Hematopoietic multipotent progenitor cell treated with erythropoietin and hydrocortisone succinate and interleukin-3 and kit ligand, for 4 days (in vitro differentiated cells): ENCODE measurements at places on chromosomes 4 and X.
A peak's percentile ranks its signal among the peaks of the same experiment; 100 is the strongest.

DNA sequence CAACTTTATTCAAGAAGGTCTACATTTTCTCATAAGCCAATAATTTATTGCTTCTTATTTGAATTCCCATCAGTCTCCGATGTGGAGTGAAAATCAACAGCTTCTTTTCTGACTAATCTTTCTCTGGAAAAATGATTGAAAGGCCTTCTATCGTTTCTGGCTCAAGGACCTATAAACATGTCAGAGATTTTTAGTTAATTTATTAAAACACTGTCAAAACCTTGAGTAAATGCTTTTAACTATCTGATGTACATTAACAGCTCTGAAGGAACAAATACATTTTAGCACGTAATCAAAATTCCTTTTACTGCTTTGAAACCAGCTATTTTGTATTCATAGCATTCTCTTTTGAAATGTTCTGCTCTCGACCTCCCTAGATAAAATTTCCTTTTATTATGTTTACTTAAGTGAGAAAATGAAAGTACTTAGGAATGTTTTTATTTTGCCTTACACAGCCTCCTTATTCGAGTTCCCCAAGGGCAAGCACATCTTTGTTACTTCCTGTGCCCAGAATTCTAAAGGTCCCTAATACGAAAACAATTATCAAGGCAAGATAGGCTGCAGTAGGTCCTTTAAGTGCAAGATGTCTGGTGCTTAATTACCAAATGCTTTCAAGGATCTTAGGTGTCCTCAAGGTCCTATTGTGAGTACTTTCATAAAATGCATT, 3.1 kb upstream of the ZFX start:
- DNase-seq: peak; percentile 43

- no peak for DNase-seq
These were observed 415.0 kb downstream of the ZNF674 start for GRCh38 chrX:46130247-46130646.

DNA sequence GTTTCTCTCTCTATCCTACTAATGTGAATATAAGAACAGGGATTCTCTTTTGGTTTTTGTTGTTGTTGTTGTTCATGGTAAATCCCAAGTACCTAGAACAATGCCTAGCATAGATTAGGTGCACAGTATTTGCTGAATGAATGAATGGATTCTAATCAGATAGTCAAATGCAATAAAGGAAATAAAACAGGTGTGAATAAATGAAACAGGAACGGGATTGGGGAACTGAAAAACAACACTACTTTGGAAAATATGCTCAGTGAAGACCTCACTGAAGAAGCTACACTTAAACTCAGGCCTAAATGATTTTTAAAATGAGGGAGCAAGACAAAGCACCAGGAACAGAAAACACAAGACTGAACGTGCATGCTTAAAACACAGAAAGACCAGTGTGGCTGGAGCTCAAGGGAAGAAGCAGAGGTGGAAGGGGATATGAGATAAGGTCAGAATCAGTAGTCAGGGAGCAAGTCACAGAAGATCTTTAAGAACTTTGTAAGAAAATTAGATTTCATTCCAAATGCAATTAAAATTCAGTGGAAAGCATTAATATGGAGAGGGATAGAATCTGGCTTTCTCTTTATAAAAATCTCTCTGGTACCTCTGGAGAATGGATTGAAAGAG, 144.7 kb downstream of the ZAR1 start:
- no peak for DNase-seq

- no peak for DNase-seq
These were observed 16.7 kb downstream of the TMEM175 start for GRCh38 chr4:948936-949300.

DNA sequence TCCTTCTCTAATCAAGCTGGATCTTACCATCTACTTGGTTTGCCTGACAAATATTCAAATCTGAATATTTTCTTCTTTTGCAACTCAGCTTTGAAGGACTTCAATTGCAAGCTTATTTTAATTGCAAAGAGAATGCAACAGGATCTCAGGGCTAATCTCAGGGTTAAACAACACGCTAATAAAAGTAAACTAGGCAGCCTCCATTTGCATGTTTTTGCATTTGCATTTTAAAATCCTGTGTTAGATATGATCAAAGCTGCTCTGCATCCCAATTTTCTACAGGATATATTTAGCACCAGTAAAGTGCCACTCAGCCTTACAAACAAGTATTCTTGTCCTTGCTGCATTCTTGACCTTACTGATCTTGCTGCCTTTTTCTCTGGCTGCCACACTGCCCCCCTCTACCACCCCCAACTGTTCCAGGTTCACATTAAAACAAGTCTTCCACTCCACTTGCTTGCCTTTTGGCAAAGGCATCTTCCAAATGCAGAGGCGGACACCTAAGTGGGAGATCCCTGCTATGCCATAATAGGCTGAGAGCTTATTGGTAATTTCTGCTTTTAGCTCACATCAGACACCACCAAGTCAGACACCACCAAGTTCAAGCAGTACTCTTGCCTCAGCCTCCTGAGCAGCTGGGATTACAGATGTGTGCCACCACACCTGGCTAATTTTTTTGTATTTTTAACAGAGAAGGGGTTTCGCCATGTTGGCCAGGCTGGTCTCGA, 48.1 kb downstream of the GPRIN3 start:
- DNase-seq: no peak

DNA sequence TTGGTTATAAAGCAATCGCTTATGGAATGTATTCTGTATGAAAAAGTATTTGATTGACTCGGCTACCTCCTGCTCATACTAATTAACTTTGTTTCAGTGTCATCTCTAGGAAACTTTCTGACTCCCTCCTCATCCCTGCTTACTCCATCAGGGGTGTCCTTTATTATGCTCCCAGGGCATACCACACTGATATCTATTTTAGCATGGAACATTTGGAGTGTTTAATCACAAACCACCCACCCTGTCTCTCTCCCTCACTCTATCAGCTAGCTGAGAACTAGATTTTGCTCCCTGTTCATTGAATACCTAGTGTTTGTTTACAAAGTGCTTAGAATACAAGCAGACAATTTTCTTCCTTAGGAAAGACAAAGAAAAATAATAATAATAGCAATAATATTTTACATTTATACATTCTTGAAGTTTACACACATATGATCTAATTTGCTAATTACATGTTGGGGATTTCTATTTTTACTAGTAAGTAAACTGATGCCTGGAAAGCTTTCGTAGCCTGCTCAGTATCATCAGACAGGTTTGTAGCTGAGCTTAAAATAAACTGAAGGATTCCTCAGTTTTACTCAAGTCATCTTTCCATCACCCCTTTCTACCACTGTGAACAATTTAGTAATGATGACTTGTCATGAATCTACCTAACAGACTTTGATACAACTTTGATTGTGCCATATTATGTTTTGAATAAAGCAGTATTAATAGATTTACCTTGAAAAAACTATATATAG, 811.4 kb upstream of the HS3ST1 start:
- no peak for DNase-seq

- DNase-seq: no peak
These were observed 21.1 kb upstream of the FRYL start for GRCh38 chr4:48801016-48801715.

DNA sequence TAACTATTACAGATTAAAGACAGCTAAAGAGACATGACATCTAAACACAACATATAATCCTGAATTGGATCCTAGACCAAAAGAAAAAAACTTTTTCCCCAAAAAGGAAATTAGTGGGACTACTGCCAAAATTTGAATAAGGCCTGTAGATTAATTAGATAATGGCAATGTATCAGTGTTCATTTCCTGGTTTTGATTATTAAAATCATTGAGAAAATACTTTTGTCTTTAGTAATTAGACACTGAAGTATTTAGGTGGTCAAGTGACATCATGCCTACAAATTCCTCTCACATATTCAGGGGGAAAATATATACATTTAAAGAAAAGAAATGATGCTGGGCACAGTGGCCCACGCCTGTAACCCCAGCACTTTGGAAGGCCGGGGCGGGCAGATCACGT, 10.4 kb upstream of the USO1 start:
- DNase-seq: no peak

- DNase-seq: peak; percentile 95
These were observed 22.9 kb upstream of the CWH43 start for GRCh38 chr4:48963042-48963679.

GRCh38 chr4:665381-665750, 8.7 kb downstream of the ATP5ME start:
- DNase-seq: no peak

DNA sequence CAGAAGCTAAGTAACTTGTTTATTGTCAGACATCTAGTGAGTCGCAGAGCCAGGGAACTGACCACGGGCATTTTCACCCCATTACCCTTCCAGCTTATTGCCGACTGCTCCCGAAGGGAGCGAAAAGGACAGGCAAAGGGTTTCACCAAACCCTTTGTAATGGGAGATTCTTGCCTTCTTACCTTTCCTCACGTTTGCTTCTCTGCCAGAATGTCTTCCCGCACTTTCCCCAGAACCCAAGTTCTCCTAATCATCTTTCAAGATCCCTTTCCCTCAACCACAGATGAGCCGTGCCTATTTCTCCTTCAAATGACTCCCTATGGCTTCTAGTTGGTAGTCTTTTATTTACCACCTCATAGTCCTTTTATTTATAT, 520 bp upstream of the SRP72 start:
- DNase-seq: no peak

DNA sequence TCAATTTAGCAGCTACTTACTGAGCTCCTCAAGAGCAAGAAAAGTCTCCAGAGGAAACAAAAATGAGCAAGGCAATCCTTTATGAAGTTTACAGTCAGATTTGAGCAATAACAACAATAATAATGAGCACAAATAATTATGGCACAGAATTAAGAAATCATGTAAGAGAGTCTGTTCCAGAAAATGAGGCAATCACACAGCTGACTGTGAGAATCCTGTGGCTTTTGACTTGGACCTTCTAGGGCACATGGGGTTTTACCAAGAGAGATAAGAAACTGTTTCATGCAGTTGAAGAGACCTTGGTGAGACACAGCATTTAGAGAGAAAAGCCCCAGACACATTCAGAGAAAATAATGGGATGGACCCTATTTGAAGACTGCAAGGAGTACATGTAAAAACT, 362.6 kb upstream of the MAGEB2 start:
- DNase-seq: no peak

DNA sequence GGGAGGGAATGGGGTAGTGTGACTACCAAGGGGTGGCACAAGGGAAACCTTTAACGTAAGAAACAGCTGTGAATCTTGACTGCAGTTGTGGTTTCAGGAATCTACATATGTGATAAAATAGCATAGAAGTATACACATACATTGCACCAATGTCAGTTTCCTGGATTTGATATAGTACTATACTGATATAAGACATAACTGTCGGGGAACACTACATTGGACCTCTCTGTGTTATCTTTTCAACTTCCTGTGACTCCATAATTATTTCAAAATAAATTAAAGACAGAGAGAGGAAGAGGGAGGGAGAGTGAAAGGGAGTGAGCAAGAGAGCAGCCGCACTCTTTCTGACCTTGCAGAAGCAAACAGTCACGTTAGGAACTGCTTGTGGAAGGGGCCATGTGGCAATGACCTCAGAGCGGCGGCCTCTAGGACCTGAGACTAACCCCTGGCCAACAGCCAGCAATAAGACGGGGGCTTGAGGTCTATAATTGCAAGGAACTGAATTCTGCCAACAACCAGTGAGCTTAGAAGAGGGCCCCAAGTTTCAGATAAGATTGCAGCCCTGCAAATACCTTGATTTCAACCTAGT, 47.4 kb downstream of the NALF2 start:
- no peak for DNase-seq

GRCh38 chr4:88813013-88813412, 115.4 kb upstream of the NAP1L5 start:
- DNase-seq: no peak

GRCh38 chr4:138689593-138689992, 326.0 kb upstream of the NOCT start:
- no peak for DNase-seq

GRCh38 chrX:15674514-15674840, 9.9 kb upstream of the CLTRN start:
- DNase-seq: no peak

DNA sequence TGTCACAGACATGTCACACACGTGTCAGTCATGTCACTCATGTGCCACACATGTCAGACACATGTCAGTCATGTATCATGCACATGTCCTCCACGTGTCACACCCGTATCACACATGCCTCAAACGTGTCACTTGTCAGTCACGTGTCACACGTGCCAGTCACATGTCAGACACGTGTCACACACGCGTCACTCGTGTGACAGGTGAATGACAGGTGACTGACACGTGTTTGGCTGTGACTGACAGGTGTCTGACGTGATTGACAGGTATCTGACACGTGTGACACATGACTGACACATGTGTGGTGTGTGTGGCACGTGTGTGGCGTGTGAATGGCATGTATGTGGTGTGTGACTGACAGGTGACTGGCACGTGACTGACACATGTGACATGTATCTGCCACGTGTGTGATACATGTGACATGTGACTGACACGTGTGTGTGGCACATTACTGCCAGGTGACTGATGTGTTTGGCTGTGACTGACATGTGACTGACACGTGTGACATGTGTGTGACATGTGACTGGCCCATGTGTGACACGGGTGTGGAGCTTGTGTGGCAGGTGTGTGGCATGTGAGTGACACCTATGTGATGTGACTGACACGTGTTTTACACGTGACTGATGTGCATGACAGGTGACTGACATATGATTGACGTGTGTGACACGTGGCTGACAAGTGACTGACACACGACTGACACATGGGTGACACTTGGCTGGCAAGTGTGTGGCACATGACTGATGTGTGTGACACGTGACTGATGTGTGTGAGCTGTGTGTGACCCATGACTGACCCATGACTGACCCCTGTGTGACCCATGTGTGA, 90.7 kb upstream of the GPC3 start:
- no peak for DNase-seq

- DNase-seq: no peak
These were observed 102.9 kb upstream of the PCDH10 start for GRCh38 chr4:133046156-133046555.

- DNase-seq: no peak
These were observed 223.7 kb downstream of the GPAT3 start for GRCh38 chr4:83759611-83760010.

GRCh38 chr4:8113611-8114377, 44.8 kb downstream of the ABLIM2 start:
- DNase-seq: no peak

DNA sequence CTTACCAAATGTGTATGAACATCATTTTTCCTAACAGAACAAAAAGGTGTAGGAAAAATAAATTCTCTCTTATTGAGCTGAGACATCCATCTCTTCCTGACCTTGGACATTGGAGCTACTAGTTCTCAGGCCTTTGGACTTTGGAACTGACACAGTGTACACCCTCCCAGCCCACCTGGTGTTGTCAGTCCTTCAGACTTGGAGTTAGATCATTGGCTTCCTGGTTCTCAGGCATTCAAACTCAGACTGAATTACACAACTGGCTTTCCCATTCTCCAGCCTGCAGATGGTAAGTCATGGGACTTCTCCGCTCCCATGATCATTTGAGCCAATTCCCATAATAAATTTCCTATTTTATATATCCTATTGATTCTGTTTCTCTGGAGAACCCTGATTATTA, 84.8 kb upstream of the EDNRA start:
- DNase-seq: no peak
